CD4-positive, alpha-beta T cell treated with Interleukin-6 for 4 hours (primary cell): ENCODE measurements at places on chromosomes 2 and 18.

- no peak for DNase-seq
These were observed 1367.2 kb upstream of the SLC39A10 start for GRCh38 chr2:194289712-194290346.

DNA sequence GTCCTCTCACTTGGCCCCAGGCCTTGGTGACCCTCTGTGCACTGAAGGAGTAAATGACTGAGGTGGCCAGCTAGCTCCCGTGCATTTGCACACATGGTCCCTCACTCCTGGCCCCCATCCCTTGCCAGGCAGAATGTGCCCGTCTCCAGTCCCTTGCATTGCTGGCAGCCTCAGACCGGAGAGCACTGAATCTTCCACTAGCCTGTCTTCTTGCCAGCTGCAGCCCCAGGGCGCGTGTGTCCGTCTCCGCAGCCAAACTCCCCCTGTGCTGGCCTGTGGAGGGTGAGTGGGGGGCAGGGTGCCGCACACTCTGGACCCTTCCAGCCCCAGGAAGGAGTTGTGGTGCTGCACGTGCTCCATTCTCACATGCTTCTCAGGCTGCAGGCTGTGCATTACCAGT is 35.9 kb downstream of the INPP4A start:
- no peak for DNase-seq

- DNase-seq, result no peak
These were observed 28.5 kb upstream of the MARCHF7 start for GRCh38 chr2:159683817-159684216.

GRCh38 chr2:159206736-159207380 is 79.6 kb downstream of the WDSUB1 start:
- DNase-seq, result no peak
